ENCODE measurements at places on chromosomes 12 and 14.
A peak's percentile ranks its signal among the peaks of the same experiment; 100 is the strongest.

DNA sequence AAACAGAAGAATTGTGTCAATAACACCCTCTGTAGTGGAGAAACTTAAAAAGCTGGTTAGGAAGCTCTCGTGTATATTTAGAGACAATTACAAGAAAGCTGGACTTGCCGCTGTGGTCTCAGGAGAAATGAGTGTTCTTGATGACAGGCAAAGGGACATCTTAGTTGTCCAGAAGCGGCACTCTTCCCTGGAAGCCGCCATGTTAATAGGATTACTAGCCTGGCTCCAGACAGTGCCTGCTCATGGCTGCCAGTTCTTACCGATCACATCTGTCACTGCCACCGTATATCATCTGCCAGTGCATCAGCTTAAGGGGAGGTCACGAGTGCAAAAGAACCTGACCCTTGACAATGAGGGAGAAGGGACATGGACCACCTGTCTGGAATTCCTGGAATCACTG, 48.9 kb downstream of the C14orf132 start:
- no peak for DNase-seq

GRCh38 chr12:42698213-42698612, 108.7 kb upstream of the PRICKLE1 start:
- no peak for DNase-seq

DNA sequence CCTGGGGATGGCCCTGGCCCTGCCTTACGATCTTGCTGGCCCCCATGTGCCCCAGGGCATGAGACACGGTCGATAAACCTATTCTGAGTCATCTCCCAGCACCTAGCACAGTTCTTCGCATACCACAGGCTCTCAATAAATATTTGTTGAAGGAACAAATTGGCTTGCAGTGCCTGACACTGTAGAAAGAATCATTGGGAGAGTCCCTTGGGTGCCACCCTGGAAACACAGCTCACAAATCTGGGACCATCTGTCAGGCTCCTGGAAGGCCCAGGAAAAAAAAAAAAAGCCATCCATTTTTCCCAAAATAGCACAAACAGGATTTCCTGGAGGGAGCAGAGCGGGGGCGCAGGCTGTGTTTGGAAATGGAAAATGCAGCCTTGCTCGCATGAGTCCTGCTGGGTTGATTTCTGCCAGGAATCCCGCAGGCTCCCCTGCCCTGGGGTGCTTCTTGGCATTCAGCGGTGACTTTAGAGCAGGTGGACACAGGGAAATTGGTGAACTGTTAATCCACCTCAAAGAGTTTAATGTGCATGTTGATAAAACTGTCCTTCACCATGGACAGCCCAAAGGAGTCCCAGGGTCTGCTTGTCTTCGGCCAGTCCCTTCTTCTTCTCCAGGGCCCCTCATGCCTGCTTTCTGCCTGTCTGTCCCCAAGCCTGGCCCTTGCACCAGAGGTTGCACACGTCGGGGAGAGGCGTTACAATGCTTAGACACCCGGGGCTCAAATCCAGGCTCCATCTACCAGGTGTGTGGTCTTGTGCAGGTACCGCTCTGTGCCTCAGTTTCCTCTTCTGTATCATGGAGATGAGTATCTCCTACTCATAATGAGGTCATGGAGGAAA, 106.1 kb upstream of the RFLNA start:
- no peak for DNase-seq

GRCh38 chr14:33737446-33737845, 213.4 kb downstream of the EGLN3 start:
- no peak for DNase-seq

DNA sequence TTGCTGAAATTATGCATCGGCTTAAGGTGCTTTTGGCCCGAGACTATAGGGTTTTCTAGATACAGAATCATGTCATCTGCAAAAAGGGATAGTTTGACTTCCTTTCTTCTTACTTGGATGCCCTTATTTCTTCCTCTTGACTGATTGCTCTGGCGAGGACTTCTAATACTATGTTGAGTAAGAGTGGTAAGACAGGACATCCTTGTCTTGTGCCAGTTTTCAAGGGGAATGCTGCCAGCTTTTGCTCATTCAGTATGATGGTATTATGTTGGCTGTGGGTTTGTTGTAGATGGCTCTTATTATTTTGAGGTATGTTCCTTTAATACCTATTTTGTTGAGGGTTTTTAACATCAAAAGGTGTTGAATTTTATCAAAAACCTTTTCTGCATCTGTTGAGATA, 8.3 kb downstream of the BMAL2 start:
- no peak for DNase-seq

GRCh38 chr12:5621329-5621728, 189.4 kb downstream of the NTF3 start:
- no peak for DNase-seq

DNA sequence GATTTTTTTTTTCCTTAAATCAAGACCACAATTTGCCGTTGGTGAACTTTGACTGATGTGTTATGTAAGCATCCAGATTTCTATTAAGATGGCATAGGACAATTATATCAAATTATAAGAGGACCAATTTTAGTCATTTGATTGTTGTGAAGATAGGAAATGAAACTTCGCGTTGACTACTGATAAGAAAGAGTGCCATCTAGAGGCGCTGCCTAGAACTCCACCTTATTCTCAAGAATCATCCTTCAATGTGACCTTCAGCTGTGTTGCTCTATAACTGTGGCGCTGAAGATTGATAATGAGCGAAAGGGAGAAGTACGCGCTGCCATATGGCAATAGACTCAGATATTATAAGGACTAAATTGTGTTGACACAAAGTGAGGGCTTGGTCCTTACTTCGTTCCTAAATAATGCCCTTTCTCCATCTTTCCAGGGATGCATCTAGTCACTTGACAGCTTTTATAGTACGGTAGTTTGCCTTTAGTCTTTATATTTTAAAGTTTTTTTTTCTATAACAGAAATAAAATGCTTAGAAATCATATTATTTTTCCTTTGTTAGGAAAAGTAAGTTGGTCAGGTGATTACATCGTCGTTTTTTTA, 350.8 kb upstream of the STXBP6 start:
- peak; percentile 9 for DNase-seq

DNA sequence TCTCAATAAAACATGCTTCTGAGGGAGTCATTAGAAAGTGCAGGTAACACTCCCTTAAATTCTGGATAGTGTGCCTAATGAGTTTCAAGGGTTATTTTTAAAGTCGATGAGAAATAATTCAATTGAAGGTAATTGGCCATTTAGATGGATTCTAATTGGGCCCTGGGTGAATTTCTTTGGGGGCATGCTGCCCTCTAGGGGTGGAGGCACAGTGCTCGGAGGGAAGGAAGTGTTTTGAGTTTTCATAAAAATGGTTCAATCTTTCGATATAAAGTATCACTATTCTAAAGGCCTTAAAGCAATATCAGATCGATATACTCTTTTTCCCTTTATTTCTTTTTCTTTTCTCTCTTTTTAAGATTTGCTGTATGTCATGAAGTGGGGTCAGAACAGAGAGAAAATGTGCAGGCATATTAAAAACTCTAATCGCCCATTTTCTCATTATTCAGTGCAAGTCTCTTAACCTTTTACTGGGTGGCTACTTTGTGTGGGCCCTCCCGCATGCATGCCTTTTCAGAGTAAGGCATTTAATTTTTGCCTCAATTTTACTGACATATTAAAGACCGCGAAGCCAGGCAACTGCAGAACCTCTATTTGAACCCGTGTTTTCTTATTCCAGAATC, 25.5 kb downstream of the NKX2-8 start:
- DNase-seq, result peak; percentile 23

Data from activated T-cell treated with anti-CD3 and anti-CD28 coated beads for 24 hours (primary cell).